ENCODE measurements at places on chromosomes 1 and 21.

GRCh38 chr1:230494026-230494425 lies 67.9 kb upstream of the PGBD5 start:
- DNase-seq, result no peak

DNA sequence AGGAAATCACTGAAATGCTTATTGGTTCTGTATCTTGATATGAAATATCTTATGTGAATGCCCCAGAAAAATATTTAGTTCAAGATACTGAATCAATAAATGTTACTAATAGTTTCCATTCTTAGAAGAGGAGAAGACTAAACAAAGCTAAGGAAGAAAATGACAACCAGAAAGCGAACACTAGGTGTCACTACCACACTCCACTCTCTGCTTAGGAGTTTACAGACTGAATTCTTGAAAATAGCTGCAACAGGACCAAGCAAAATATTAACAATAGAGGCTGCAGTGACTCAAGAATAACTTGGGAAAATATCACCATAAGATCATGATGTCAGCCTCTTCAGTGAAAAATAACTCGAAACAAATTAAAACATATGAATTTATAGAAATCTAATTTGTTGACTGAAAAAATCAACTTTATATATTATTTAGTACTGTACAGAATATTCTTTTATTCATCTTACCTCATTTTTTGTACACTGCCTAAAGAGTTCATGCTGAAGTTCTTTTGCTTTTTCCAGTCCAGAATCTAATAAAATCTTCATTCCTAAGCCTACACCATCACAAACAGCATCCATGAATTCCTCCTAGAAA lies 61.6 kb downstream of the KIF14 start:
- no peak for DNase-seq

DNA sequence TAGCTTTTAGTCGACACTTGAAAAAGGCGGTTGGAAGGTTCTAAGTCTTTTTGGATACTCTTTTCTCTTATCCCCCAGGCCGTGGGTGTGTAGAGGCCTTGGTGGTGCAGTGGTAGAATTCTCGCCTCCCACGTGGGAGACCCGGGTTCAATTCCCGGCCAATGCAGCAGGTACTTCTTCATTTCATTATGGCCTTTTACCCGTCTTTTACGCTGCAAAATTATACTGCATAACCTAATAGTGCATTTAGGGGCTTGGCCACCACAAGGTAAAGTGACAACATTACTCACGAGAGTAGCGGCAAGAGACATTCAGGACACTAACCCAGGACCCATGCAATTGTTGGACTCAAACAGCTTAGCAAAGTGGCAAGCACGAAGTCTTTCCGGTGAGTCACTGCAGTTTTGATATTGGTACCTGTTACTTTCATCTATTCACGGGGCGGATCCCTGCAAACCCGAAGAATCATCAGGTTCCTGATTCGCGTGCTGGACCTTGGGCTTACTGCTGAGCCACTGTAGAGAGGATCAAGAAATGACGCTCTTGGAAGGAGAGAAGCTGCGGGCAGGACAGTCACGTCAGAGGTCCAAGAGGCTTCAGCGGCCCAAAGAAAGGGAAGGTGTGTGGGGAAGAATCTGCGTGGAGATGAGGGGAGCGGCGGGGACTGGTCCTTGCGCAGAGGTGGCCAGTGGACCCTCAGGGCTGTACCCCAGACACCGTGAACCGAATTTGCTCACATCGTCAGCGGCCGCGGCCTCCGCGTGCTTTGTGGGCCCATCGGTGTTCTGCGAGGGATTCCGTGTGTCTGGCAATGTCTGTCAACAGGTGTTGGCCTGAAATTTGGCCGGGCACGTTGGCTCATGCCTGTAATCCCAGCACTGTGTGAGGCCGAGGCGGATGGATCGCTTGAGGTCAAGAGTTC lies 12.9 kb upstream of the RNU1-4 start:
- no peak for DNase-seq

GRCh38 chr1:226091461-226091860 lies 28.9 kb downstream of the H3-3A start:
- DNase-seq, result no peak

GRCh38 chr1:187617776-187618175 lies 789.0 kb downstream of the PLA2G4A start:
- DNase-seq, result no peak

All from NCI-H748 treated with DMSO at 0.1 percent for 48 hours (cell line).